ENCODE measurements at places on chromosomes 7 and 10.

DNA sequence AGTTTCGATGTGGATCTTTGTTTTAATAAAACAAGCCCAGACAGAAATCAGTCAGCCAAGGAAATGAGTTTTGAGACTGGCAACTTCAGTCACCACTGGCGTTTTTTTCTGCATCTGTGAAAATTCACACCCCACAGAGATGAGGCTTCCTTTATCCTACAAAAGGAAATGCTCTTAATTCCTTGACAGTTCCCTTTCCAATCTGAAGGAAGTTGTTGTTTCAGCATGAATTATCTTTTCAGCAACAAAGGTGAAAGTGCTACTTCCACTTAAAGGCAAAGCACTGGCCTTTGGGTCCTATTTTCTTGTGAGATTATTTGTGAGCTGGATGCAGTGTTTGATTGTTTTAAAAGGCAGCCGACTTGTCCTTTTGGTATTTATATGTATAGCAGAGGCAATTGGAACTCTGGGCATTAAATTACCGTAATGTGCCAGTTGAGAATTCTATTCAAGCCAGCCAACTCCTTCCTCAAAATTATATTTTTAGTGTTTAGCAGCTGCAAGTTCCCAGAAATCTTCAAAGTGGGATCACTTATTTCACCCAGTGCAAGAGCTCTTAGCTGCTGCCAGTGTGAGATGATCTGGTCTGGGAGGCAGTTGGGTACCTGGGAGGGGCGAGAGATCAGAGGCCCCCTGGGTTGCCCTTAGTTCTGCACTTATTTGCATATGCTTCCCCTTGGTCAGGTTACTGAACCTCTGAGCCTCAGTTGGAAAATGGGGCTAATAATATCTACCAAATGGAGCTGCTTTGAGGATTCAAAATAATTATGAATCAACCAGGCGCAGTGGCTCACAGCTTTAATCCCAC is 427.1 kb downstream of the GALNT17 start:
- no peak for DNase-seq

GRCh38 chr10:71250405-71250804 is 38.0 kb downstream of the UNC5B start:
- no peak for DNase-seq

- no peak for DNase-seq
Measured at GRCh38 chr7:27151931-27152815, at the start of gene HOXA3. HOXA3 (minus strand) TSS chr7:27152583; CDS start chr7:27110640, 41,943 bp downstream.

DNA sequence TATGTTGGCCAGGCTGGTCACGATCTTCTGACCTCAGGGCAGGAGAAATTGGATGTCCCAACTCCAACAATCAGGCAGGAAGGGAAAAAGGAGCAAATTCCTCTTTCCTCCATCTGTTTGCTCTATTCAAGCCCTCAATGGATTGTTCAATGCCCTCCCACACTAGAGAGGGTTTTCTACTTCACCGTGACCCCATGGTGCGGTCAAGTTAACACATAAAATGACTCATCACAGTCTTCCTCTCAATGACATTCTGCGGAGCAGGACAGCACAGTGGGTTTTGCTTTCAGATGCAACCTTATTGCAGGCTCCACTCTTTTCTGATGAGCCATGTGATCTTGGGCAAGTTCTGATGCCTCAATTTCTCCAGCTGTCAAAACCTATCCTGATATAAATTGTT is 364.9 kb downstream of the ANKRD30A start:
- no peak for DNase-seq

GRCh38 chr10:132500781-132501415 is 36.7 kb upstream of the INPP5A start:
- DNase-seq = no peak

Data from stimulated activated CD8-positive, alpha-beta memory T cell treated with anti-CD3 and anti-CD28 coated beads, Interleukin-7, amount 100 ng/mL, for 1 hour (primary cell).